ENCODE measurements at places on chromosomes 12 and 14.

DNA sequence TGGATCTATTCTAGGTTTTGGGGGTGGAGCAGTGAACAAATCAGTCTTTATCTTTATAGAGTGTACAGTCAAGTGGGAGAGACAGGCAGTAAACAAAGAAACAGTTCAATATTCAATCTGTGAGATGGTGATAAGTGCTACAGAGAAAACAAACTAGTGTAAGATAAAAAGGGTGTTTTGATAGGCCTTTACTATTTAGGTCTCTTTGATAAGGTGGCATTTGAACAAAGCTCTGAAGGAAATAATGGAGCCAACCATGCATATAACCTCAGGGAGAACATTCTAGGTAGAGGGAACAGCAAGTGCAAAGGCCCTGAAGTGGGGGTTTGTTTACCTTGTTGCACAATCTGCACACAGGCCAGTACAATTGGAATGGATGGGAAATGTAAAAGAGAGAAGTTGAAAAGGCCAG is 47.3 kb downstream of the PTPN11 start:
- DNase-seq: no peak

DNA sequence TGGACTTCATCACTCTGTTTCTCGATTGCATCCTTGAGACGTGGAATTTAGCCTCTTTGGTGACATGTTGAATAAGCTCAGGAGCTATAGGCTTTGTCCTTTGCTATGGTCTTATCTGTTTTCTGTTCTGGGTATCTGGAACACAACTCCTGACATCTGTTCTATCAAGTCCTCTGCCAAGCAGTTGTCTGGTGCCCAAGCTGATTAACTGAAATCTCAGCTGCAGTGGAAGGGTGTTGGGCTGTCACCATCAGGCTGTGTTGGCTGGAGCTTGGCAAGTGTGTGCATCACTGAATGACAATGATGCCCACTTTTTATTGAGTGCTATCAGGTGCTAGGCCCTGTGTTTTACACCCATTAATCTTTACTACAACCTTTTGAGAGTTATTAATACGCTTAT is 77.8 kb downstream of the SMOC1 start:
- DNase-seq: no peak

DNA sequence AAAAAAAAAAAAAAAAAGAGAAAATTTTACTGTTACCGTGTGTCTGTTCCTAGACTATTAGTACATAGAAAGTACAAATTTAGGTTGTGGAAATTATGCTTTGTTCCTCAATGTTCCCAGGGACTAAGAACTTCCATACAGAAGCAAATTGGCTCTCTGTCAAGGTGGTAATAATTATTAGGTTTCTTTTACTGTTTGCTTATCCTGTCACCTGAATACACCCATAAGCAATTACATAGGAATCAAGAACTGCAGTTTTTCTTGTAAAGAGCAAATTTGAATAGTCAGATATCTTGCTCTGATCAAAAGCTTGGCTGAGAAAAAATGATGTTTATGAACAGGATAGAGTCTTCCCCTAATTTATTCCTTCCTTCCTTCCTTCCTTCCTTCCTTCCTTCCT is 191.2 kb downstream of the AEBP2 start:
- DNase-seq: no peak

DNA sequence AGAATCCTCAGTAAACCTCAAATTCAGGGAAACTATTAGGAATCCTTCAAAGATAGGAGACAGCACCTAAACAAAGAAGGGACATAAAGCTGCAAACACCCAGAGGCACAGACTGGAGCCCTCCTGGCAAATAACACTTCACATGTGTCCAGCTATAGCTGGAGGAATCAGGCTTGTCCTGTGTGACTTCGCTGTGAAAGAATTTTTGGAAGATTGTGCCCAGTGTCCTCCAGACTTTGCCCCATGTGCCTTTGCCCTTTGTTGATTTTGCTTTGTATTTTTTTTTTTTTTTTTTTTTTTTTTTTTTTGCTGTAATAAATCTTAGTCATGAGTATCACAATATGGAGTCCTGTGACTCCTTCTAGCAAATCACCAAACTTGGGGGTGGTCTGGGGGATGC is 136.8 kb downstream of the KCNH5 start:
- DNase-seq: no peak

DNA sequence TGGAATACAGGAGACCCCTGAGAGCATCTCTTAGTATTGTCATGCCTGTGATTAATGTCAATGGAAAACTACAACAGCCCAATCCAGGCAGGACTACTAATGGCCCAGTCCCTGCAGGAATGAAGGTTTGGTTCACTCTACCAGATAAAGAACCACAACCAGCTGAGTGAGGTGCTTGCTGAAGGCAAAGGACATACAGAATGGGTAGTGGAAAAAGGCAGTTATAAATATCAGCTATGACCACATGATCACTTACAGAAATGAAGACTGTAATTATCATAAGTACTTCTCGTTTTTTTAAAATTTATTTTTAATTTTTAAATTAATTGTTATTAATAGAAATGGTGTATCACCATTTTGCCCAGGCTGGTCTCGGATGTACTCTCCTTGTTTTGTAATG is 17.2 kb upstream of the LPCAT3 start:
- DNase-seq: no peak

DNA sequence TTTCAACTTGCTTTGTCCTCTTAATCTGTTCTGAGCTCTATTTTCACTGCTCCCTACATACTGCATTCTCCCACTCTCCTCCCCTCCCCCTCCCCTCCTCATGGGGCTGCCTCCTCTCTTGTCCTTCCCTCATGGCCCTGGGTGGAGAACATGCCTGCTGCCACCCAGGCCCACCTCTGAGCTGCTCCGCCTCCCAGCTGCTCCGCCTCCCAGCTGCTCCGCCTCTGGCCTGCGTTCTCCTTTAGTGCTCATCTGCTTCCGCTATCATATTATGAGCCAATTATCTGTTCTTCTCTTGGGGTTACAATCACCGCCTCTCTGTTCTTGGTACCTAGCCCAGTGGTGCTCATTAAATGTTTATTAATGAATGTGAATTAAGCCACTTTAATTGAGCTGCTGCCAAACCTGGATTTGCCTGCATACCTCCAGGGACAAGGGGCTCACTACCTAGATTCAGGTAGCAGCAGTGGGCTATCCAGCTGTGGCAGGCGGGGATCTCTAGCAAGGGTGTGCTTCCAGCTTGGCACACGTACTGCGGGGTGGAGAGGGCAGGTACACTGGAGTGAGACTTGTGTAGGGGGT is 32.0 kb upstream of the FAM181A start:
- no peak for DNase-seq

GRCh38 chr14:74176400-74176793 is 62.9 kb upstream of the VSX2 start:
- DNase-seq: no peak

- no peak for DNase-seq
These were observed 24.3 kb downstream of the ASPG start for GRCh38 chr14:104109731-104110361.

- DNase-seq: no peak
These were observed 37.6 kb downstream of the RTL1 start for GRCh38 chr14:100865682-100866591.

DNA sequence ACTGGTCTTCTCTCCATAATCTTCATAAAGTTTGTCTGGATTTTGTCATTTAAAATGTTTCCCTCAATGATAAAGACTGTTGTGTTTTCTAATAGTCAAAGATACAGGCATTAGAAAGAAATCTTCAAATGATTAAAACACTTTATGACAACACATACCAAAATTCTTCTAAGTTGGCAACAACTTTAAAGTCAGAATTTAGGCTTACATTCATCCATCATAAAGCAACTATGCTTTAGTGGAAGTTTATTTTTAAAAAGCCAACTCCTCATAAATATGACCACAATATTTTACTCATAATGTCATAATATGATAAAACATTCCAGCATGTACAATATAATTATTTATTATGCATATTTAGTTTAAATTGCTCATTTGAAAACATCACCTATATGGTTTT is 17.2 kb upstream of the CCER1 start:
- no peak for DNase-seq

GRCh38 chr12:65022421-65022820 is 98.7 kb downstream of the WIF1 start:
- DNase-seq: no peak

- no peak for DNase-seq
These were observed 484.4 kb downstream of the ATP23 start for GRCh38 chr12:58425481-58426392.

GRCh38 chr12:106629797-106630659 is 47.2 kb downstream of the RFX4 start:
- DNase-seq: no peak

GRCh38 chr12:5375547-5376295 is 56.2 kb upstream of the NTF3 start:
- DNase-seq: no peak

DNA sequence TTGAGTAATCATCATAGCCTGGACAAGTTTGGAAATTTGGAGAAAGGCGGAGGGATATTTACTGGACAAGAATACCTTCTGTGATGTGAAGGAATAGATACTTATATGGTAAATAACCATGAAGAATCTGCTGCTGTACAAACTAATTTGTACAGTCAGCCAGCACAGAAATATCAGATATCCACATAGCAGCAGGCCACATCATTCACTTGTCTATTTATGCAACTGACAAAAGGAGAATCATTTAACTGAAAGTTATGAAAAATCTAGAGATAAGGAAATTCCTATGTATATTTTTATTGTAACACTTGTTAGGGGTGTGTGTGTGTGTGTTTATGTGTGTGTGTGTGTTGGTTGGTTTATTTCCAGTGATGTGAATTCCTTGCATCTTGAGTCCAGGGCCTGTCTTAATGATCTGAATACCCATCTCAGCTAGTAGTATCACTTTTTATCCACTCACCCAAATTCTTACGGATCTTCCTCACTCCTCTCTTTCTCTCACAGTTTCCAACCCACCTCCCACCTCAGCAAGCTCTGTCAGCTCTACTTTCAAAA is 10.5 kb upstream of the LRIG3 start:
- no peak for DNase-seq

DNA sequence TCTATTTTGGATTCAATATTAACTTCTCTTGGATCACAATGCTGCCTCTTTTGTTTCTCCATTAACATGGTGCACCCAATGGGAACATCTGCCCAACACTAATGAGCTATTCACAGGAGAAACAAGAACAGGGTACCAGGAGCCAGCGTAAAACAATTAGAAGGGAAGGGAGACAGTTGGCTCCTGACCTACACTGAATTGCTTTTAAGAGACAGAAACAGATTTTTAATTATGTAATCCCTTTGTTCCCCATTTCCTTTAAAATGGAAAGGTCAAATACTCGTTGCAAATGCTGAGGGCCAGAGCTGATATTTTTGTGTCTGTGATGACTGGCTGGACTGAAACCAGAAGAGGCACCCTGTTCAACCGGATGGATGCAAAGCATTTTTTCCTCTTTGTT is 108.3 kb downstream of the SEC23A start:
- DNase-seq: no peak

GRCh38 chr12:4766445-4766844 is 46.2 kb downstream of the GALNT8 start:
- DNase-seq: no peak

DNA sequence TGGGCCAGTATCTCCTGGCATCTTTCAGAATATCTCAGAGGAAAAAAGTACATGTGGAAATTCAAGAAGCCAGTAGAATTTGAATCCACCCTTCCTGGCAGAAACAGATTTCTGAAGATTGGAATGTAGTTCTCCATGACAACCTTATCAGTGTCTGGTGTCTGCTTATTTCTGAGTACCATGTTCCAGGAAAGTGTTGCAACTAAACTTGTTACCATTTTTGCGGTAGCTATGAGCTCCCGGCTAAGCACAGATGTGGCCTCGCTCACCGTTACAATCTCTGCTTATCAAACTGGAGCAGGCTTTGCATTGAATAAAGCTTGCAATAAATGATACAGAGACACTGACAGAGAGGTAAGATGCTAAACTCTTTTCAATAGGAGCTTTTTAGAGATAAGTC is 13.0 kb upstream of the ITPR2 start:
- no peak for DNase-seq

- no peak for DNase-seq
These were observed 47.4 kb upstream of the SRSF5 start for GRCh38 chr14:69719501-69719951.

DNA sequence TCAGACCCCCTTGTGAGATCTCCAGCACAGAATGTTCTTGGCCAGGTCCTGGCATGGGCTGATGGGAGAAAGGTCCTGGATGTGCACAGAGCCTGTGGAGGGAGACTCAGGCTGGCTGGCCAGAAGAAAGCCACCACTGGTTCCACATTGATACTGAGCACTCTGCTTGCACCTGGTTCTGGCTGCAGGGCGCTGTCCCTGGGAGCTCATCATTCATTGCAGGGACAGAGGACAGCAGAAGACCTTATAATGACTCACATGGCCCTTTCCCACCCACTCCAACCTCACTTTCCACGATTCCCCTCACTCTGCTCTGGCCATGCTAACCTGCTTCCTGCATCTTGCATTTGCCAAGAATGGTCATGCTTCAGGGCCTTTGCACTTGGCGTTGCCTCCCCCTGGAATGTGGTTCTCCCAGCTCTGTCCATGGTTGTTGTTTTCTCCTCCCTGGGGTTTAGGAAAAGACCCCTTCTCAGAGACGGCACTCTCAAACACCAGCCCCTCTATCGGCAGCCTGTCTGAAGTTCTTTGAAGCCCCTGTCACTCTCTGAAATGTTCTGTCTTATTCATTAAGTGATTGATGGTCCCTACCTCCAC is 10.3 kb downstream of the KRT7 start:
- no peak for DNase-seq

DNA sequence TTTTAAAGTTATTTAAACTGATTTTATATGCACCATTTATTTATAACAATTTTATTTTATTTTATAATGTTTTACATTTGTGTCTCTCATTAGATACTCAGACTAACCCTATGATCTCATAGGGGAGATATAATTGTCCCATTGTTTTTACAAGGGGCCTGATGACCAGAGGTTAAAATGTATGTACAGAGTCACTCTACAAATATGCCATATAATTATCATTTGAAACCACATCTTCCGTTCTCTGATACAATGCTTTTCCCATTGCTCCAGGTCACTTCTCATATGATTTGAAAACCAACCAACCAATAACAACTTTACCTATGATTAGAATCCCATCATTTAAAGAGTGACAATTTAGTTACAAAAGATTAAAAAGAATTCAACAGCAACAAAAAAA is 137.8 kb downstream of the GPHN start:
- DNase-seq: no peak

DNA sequence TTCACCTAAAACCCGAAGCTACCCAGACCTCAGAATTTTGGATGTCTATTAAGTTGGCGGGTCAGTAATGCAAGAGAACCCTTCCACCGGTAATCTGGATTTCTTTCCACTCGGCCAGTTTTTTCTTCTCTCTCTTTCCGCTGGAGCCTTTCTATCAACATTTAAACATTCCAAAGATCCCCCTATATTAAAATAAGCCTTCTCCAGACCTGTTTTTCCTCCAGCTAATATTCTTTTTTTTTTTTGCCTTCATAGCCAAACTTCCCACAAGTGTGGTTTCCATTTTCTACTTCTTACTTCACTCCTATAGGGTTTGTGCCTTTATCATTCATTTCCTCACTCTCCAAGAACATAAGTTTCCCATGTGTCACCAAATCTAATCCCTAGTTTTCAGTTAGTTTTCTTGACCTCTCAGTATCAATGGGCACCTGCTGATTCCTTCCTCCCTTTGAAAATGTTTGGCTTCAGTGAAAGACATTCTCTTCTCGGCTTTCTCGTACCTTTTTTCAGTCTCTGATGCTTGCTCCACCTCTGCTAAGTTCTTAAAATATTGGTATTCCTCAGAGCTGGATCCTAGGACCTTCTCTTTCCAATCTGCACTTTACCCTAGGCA is 583 bp upstream of the SDR39U1 start:
- no peak for DNase-seq

Measured in stimulated activated CD8-positive, alpha-beta memory T cell treated with anti-CD3 and anti-CD28 coated beads, Interleukin-12 subunit alpha, Interleukin-12 subunit beta, amount 100 ng/mL, for 1 hour (primary cell).